GM04503 (cell line): ENCODE measurements at places on chromosomes 7 and 10.

DNA sequence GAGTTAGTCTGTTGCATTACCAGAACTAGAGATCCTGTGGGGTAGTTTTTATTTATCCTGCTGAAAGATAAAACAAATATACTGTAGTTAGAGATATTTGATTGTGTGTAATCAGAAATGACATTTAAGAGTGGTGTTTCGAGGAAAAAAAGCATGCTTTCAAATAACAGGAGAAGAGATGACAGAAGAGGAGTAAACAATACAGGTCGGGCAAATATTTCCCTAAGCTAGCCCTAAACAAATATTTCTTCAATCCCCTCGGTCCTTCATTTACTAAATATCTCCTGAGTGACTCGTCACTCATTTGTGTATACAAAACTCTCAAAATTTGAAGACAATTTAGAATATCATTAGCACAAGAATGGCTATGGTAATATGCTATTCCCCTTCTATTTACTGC is 219.7 kb upstream of the FERD3L start:
- DNase-seq: no peak

DNA sequence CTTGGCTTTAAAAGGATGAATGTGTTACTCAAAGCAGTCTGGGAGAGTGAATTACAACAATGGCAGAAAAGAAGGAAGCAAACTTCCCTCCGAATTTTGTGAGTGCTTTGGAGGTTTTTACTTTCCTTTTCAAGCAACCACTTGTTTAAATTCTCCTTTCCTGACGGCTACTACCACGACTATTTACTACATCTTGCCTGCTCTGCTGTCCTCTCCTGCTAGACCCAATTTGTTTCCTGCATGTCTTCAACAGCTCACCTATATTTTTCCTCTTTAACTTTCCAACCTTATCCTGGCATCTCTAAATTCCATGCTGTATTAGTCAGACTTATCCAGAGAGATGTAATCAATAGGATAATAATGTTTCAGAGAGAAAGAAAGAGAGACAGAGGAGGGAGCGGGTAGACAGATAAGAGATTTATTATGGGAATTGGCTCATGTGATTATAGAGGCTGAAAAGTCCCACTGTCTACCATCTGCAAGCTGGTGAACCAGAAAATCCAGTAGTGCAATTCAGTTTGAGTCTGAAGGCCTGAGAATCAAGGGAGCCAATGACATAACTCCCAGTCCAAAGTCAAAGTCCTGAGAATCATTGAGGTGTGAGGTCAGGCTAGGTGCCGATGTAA is 42.8 kb upstream of the SLC13A1 start:
- DNase-seq: no peak

GRCh38 chr10:77189075-77189474 is 448.5 kb downstream of the KCNMA1 start:
- DNase-seq: no peak

GRCh38 chr7:120709972-120710320 is 148.0 kb downstream of the TSPAN12 start:
- no peak for DNase-seq

- DNase-seq: no peak
Observed at GRCh38 chr10:1308962-1309616, 252.9 kb downstream of the WDR37 start.

- no peak for DNase-seq
Observed at GRCh38 chr7:91137153-91137787, 127.0 kb upstream of the FZD1 start.

DNA sequence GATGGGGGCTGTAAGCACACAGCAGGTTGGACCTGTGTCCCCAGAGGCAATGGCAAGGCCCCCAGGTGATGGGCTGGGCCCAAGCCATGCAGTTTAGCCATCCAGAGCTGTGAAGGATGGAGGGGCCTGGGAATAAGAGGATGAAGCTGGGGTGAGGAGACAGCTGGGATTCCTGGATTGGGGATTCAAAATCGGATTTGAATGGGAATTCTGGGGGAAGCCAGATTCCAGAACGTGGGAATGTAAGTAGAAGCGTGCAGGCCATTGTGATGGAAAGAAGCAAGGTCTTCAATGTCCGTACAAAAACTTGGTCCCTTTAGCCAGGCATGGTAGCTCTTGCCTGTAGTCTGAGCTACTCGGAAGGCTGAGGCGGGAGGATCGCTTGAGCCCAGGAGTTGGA is 9.8 kb downstream of the SH2B2 start:
- DNase-seq: no peak

DNA sequence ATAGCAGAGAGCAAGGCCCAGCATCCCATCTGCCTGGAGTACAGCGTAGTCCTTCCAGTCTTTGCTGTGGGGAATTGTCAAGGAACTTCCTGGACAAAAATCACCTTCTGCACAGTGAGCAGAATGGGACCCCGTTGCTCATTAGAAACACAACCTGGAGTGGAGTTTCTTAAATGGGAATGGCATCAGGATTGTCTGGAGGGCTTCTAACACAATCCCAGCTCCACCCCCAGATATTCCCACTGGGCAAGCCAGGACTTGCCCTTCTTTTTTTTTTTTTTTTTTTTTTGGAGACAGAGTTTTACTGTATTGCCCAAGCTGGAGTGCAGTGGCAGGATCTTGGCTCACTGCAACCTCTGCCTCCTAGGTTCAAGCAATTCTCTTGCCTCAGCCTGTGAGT is 356.4 kb downstream of the GALNT17 start:
- peak; percentile 21 for DNase-seq

DNA sequence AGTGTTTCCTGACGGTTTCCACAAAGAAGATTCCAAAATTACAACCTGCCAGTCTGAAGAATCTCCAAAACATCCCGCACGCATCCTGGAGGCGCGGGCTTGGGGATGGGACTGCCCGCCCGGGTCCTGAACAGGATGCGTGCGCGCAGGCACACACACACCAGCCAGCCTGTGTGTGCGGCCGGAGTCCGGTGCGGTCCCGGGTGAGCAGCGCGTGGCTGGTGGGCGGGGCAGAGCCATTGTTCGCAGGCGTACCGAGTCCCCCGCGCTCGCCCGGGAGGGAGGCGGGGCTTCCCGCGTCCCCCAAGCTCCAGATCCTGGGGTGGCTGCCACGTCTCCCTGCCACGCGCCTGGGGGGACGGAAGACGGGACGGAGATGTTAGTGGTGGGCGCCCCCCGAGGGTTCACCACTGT is 675 bp upstream of the SCD start:
- no peak for DNase-seq

DNA sequence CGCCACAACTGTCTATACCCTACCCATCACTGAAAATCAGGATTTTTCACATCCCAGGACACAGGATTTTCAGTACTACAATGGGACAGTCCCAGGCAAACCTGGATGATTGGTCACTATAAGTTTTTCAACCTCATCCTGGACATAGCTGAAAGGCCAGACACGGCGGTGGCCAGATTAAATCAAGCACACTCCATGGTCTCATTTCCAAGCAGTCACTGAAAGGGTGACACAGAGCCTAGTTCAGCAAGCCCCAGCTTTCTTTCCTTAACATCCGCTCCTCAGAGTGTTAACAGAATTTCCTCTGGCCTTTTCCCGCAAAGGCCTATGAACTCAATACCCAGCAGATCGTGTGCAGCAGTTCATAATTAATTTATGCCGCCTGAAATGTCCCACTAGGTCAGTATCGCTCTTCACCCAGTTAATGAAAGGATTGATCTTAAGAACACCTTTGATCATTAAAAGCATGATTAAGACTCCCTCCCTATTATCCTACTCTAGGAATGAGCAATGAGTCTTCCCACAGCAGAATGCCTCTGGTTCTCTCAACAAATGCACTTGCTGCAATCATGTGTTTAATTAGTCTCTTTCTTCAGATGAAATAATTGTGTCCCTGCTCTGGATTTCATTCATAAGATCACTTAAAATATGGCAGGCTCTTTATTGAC is 104.0 kb upstream of the NANOS1 start:
- no peak for DNase-seq

DNA sequence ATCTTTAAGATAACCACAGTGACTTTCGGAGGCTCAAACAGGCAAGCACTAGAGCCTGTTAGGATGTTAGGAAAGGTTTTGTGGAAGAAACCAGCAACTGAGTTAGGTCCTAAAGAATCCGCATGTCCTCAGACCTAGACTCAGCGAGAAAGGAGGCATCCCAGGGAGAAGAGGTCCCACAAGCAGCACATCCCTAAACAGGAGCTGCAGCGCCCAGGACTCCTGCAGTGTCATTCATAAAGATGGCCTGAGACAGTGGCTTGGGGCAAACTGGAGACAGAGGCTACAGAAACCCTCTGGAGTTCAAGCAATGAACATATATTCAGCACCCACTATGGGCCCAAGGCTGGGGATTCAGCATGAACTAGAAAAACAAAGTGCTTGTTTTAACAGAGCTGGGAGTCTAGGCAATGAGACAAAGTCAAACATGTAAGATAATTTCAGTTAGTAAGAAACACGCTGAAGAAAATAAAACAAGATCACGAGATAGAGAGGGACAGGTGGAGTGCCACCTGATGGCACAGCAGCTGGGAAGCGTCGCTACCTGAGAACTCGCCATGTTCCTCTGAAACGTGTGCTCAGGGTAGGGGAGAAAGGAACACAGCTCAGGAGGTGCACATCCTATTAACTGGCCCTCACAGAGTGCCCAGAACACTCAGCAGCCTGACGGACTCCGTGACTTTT is 48.1 kb downstream of the PARD3 start:
- DNase-seq: no peak

DNA sequence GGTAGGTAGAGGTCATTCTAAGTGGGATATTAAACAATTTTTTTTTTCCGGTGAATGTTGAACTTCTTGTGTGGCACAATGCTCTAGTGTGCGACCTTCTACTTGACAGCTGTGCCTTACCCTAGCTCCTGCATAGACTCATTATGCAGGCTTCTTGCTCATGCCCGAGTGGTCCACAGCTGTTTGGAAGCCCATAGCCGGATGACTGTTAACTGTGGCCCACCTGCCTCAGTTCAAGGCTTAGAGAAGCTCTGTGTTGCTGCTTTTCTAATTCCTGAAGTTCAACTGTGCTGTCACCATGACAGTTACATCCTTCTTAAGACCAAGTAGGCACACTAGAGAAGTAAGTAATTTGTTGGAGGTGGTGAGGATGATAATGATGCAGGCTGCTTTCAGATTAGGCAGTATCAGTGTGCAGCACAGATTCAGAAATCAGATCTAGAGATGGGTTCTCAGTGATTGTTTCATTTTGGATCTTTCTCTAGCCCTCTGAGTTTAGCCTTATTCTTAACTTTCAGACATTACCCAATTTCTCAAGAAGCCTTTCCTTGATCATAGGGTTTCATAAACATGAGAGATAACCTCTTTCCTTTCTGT is 278.4 kb downstream of the PHF14 start:
- DNase-seq: no peak

DNA sequence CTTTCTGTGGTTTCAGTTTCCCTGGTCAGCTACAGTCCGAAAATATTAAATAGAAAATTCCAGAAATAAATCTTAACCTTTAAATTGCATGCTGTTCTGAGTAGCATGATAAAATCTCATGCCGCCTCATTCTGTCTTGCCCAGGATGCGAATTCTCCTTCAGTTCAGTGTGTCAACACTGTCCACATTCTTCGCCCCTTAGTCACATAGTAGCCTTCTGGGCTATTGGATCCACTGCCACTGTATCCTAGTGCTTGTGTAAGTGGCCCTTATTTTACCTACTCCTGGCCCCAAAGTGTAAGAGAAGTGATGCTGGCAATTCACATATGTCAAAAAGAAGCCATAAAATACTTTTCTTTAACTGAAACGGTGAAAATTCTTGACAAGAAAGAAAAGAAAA is 129.6 kb downstream of the ZWINT start:
- DNase-seq: no peak

DNA sequence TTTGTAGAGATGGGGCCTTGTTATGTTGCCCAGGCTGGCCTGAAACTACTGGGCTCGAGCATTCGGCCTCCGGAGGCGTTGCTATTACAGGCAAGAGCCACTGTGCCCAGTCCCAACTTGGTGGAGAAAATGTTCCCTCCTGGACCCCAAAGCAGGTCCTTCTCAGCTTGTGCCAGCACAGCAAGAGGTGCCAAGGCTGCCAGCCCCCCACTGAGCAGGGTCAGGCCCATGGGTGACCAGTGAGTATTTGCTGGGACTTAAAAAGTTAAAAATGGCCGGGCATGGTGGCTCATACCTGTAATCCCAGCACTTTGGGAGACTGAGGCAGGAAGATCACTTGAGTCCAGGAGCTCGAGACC is 4.6 kb downstream of the MAFK start:
- DNase-seq: no peak

DNA sequence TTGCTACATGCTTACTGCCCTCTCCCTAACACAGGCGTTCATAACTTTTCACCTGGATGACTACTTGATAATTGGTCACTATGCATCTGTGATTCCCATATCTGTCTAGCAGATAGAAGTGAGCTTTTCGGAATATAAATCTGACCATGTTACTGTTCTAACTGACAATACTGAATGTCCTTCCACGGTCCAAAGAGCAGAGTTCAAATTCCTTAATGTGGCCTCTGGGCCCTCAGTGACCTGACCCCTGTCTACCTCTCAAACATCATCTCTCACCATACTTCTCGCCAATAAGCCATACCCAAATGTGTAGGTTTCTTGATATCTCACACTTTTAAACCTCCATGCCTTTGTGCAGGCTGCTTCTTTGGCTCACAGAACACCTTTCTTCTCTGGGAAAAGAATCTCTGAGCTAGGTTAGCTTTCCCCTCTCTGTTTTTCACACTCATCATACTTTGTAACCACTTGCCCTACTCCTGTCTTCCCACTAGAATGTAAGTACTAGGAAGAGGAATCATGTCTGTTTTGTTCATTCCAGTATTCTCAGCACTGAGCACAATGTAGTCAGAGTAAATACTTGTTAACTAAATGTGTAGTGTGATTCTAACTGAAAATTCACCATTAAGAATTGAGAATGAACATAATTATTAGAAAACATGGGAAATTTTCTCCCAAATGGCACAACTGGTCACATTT is 39.2 kb upstream of the LRRC17 start:
- no peak for DNase-seq

DNA sequence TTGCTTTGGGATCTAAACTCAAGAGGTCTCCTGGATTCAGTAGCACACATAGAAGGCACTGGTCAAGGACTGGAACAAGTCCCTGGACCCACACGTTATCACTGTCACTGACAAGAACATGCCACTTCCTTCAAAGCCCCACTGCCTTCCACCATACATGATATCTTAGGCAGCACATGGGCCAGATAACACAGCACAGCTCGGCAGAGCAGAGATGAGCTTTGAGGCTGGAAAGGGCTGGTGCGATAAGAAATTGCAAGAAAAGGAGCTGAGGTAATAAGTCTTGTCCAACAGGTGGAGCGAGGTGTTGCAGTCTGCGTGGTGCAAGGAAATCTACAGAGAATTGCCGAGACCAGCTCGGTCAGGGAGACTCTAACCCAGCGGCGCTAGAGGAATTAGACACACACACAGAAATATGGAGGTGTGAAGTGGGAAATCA is 139.8 kb upstream of the CDK13 start:
- DNase-seq: no peak

DNA sequence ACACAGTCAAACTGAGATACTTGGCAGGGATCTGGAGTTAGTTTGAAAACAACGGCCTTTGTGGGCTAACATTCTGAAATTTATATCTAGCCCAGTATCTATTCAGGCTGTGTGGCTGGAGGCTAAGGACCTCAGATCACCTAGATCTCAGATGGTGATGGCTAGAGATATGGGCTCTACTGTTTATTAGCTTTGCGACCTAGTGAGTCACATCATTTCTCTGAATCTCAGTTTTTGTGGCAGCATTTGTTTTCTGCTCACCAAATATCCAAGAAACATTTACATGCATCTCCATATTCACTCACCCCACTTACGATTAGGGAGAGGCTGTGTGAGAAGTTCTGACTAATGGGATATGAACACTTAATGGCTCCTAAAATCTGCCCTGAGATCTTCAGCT is 503.9 kb downstream of the KIF20B start:
- no peak for DNase-seq

- DNase-seq: no peak
Observed at GRCh38 chr10:30028738-30029030, 30.7 kb downstream of the JCAD start.
